A172 (cell line): ENCODE measurements at places on chromosomes 6 and 20.

DNA sequence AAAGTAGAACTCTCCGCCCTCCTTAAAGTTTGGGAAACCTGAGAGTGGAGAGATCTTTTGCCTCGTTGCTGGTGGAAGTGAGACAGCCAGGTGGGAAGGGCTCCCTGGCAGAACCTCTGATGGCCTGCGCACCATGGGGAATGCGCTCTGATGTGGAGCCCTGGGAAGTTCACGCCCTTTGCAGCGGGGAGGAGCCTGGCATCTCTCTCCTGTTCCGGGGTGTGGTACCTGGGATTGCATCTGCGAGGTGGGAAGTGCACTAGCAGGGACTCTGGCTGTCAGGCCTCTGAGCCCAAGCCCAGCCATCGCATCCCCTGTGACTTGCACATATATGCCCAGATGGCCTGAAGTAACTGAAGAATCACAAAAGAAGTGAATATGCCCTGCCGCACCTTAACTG, 159.8 kb downstream of the AKAP7 start:
- no peak for DNase-seq

DNA sequence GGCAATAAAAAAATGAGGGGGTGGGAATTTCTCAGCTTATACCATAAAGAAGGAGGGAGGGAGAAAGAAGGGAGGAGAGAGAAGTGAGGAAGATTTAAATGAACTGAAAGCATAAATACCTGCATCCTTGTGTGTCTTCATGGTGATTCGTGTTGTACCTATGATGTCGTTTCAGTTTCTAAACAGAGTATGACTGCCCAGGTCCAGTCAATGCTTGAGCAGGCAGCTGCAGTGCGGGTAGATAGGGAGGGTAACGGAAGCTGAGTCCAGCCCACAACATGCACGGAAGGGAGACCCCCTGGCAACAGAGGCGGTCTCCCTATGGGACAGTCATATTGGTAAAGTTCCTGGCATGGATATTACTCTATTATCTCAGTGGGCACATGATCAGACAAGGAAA, 184.5 kb downstream of the KIF16B start:
- no peak for DNase-seq

DNA sequence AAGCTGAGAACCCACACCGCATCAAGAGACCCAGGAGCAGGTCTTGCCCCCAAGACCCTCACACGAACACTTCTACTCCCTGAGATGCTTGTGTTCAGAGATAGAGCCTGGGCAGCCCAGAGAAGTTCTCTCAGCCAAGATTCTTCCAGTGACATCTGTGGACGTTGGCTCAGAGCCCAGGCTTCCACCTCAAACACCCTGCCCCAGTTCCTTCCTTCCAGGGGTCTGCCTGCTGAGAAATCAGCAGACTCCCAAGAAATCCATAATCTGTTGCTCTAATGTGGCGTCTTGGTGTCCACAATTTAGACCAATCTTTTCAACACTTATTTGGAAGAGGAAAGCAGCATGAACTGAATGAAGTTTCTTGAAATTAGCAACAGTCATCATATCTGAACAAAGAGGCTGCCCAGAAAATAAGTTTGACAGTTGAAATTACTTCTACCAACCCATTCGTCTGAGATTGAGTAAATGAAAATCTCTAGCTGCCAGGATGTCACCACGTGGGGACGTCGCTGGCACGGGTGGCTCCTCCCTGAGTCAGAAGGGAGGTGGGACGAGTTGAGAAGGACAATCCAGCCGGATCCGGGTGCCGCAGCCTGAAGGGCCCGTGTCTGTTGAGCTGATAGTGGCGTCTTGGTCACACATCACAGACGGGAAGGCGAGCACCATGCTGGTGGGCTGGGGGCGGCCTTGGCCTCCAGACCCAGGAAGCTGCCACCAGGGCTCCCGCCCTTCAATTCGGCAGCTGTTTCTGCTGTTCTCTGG, 400.9 kb downstream of the TAF4 start:
- no peak for DNase-seq

- DNase-seq = no peak
These were observed 33.7 kb upstream of the GPR6 start for GRCh38 chr6:109944448-109944847.

GRCh38 chr20:61955668-61956395, 109.8 kb downstream of the TAF4 start:
- DNase-seq = no peak

DNA sequence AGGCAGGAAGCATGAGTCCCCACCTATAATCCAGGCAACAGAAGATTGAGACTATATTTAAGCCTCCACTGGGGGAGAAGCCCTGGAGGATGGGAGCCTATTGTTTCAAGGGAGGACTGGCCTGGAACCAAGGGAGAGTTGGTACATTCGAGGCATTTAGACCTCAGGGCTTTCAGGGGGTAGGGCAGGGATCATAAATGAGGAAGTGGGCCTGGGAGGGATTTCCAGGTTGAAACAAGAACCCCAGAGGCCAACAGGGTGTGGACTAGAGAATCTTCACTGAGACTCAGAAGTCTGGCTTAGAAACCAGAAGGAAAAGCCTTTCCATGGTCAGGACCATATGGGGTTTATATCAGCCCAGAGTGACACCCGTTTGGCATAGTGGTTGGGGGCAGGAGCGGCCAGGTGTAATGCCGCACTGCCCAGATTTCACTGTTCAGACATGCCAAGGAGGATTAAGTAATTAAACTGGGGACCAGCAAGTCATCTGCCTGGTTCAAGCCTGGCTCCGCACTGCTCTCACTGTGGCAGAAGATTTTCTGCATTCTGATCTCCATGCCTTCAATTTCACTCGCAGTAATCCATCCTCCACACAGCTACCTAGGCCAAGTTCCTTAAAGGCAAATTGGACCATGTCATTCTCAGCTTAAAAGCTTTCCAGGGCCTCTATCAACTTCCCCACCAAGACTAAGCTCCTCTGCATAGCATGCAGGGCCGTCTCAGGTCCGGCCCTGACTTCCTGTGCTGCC, 17.8 kb downstream of the LRFN2 start:
- no peak for DNase-seq
